Amniotic stem cell (primary cell): ENCODE measurements at places on chromosomes 12 and 14.

- DNase-seq: no peak
Measured at GRCh38 chr12:83092606-83093005, 405.9 kb downstream of the TMTC2 start.

DNA sequence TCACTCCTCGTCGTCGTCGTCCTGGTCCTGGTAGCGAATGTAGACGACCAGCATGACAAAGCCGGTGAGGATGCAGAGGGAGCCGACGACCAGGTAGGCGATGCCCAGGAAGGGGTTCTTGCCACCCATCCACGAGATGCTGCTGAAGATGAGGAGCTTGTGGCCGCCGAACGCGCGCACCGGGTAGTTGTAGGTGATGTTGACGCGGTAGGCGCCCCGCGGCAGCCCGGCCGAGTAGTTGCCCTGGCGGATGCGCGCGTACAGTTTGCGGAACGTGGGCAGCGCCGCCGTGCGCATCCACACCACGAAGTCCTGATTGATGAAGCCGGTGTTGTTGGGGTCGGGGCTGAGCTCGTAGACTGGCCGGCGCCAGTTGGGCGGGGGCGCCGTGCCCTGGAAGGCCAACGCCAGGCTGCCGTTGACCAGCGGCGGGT lies 1.0 kb downstream of the TMEM30B start:
- no peak for DNase-seq

DNA sequence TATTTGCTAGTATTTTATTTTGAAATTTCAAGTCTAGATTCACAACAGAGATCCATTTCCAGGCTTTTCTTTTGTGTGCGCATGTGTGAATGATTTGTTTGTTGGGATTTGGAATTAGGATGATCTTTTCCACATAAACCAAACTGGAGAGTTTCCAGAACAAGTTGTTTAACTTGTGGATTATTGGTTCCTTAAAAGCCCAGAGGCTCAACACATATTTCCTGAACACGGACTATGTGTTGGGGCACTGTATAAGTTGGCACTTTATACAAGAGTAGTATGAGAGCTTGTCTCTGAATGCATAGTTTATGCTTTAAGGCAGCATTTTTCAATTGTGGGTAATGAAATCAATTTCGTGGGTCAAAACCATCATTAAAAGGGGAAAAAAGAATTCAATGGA lies 67.3 kb upstream of the FUT8 start:
- no peak for DNase-seq

DNA sequence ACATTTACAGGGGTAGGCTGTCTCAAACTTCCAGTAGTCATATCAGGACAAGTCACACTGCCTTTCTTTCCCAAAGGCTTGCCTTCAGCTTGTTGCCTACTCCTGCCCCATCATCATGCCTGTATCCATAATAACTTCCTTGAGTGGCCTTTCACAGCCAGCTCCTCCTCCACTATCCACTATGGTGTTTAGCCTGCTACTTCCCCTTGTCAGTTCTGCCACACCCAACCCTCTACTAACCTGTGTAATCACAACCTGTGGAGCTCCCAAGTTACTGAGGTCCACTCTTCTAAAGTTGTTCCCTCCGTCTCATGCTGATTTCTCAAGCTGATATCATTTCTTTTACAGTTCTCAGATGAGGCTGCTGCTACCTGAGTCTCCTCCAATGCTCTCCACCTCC lies 159.9 kb downstream of the BMP4 start:
- DNase-seq: no peak

- no peak for DNase-seq
Measured at GRCh38 chr14:80780500-80780899, 161.0 kb downstream of the CEP128 start.

GRCh38 chr12:10406725-10407124 lies 2.8 kb downstream of the KLRC4 start:
- no peak for DNase-seq

DNA sequence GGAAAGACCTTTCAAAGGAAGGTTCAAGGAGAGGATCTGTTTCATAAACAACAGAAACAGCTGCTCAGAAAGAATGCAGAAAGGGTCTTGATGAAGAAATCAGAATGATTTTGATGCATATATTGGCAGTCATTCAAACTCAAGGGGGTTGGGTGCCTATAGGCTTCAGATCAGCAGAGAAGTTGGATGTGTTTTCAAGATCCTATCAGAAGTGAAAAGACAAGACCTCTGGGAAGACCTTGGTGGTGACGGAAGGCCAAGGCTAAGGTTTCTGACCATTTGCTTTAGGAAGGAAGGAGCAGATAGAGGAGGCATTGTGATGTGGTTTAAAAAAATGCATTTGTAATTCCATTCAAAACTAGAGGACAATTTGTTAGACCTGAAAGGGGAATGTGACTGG lies 15.2 kb upstream of the PTPRB start:
- DNase-seq: no peak

DNA sequence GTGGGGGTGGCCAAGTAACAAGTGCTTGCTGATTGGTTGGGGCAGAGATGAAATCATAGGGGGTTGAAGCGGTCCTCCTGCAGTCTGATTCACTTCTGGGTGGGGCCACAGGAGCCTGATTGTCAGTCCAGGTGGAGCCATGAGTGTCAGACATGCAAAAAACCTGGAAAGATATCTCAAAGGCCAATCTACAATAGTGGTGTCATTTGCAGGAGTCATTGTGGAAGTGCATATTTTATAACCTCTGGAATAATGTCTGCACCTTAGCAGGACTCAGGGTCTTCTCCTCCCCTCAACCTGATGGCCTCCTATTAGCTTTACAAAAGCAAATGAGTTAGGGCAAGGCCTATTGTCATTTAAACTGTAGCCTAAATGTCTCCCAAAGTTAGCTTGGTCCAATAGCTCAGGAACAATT lies 241.4 kb downstream of the NUAK1 start:
- no peak for DNase-seq

- no peak for DNase-seq
Measured at GRCh38 chr14:64213086-64213485, 81.1 kb downstream of the ESR2 start.

DNA sequence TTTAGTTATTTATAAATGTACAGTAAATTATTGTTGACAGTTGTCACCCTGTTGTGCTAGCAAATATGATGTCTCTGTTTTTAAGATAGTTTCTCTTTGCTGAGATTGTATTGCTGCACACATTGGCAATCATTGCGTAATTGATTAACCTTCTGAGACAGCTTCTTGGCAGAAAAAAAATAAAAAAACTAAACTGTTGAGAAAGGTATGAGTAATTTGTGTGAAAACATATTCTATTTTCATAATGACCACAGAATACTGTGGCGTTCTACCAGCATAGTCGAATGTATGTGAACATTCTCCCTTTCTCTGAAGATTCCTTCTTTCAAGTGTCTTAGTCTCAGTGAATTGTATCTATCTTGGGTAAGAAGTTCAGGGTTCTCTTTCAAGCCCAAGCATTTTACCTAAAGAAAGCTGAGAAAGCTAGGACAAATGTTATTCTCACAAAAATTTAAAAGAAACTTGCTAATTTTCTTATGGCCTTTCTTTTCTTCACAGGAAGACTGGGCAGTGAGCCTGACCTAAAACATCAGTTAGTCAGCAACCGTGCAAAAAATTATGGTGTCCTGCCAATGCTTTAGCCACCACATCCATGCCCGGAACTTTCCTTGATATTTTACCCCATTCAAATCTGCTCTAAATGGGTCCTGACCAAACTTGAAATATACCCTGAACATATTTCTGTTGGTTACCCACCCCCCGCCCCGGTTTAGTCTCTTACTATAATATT lies 69.0 kb upstream of the REP15 start:
- DNase-seq: peak; percentile 31

GRCh38 chr12:70534466-70534865 lies 102.8 kb downstream of the PTPRB start:
- no peak for DNase-seq

DNA sequence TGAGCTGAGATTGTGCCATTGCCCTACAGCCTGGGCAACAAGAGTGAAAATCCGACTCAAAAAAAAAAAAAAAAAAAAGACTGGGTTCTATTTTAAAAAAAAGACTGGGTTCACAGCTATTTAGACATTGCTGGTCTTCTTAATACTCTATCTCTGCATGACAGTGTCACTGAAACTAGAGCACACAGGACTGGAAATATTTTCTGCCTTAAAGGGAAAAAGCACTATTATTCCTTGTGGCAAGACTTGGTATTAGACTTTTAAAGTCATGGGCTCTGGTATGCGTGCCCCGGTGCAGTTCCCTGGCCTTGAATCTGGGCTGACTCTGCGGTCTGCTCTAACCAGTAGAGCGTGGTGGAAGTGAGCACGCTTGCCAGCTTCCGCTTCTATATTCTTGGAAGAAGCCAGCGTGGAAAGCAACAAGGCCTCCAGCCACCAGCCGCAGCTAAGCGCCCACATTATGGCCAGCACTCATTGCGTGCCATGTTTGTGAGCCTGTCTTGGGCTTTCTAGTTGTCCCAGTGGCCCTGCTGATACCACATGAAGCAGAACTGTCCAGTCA lies 31.3 kb downstream of the PRKAB1 start:
- no peak for DNase-seq

GRCh38 chr14:105447651-105448640 lies 26.7 kb upstream of the CRIP2 start:
- DNase-seq: no peak

DNA sequence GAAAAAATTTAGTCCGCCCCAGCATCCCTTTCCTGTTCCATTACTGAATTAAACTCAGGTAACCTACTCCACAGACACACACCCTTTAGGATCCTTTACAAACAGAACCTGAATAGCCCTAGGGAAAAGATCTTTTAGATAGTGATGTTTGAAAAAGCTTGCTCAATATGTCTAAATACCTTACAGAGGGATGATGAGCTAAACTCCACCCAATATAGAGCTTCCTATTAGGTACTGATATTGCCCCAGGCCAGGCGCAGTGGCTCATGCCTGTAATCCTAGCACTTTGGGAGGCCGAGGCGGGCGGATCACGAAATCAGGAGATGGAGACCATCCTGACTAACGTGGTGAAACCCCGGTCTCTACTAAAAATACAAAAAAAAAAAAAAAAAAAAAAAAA lies 50.1 kb downstream of the FERMT2 start:
- no peak for DNase-seq

DNA sequence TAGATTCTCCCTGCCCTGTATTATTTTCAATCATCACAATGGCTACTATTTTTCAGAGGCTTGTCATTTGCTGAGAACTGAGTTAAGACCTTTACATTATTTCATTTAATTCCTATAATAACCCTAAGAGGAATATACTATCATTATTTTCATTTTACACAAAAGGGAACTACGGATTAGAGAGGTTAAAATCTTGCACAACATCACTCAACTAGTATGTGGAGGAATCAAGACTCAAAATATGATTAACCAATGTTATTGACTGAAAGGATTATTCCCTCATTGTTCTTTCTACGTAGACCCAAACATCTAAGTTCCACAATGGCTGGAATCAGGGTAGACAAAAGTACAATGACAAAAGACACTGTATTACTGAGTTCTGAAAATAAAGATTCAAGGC lies 45.0 kb downstream of the GPR65 start:
- no peak for DNase-seq

DNA sequence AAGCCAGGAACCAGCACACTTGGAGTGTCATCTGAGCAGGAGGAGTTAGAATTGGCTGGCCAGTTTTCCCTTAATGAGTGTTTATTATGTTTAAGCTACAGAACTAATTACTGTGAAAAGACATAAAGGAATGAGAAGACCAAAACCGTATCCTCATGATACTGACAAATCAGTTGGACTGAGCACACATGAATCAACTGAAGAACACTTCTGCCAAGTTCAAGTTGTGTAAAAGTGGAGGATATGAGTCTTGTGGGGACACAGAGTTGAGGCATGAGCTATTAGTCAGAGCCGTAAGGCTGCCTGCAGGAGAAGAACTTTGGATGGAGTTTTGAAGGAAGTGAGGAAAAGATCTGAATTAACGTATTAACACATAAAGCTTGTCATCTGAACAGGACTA lies 43.1 kb downstream of the HMGA2 start:
- no peak for DNase-seq

GRCh38 chr12:48961801-48962200 lies 4.5 kb upstream of the ARF3 start:
- no peak for DNase-seq

DNA sequence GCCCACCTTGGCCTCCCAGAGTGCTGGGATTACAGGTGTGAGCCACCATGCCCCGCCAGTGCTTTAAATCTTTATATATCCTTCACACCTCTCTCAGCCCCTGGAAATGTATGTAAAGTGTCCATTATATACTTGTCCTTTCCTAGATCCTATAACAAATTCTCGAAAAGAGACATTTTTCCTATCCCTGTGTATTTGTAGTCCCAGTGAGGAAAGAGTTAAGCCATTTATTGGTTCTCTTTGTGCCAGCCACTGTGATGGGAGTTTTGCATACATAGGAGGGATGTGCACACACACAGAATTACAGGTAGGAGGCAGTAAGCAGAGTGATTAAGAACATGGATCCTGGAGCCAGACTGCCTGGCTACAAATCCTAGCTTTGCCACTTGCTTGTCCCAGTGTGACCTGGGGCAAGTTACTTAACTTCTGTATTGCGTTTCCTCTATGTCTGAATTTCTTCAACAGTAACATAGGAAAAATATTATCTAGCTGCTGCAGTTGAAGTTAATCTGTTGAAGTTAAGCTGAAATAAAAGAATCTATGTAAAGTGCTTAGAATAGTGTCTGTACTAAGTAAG lies 2.1 kb upstream of the RABGGTA start:
- DNase-seq: no peak

DNA sequence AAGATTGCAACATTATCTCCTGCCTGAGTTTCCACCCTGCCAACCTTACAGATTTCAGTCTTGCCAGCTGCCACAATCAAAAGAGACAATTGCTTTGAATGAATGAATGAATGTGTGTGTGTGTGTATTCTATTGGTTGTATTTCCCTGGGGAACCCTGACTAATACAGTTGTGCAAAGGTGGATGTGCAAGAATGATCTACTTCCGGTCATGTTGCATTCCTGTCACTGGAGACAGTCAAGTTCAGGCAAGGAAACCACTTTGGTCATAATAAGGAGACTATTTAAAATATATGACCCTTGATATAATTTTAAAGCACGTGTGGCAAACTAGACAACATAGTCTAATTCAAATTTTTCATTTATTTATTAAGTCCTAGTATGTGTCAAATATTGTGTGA lies 13.1 kb downstream of the RERG start:
- no peak for DNase-seq

DNA sequence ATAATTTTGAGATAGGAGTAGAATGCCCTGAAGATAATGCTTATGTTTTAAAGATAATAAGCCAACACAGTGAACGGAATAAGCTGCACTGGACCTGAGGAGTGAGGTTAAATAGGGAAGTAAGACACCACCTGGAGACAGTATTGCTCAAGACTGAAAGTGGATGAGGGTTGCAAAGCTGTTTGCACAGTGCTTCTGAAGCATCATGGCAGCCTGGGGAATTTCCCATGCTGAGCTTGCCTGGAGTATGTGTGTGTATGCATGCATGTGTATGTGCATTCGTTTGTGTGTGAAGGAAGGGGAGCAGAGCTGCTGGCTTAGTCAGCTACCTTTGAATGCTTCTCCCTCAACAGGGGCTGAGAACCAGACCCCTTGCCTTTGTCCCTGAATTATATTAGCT lies 35.8 kb downstream of the BHLHE41 start:
- no peak for DNase-seq

GRCh38 chr12:3972576-3972975 lies 99.4 kb upstream of the PARP11 start:
- DNase-seq: no peak
